ENCODE measurements at places on chromosomes 3 and 15. TPM values are rescaled to one million over a fixed set of nuclear protein-coding genes. Genes with fewer than 3 reads are reported as not detected.

- DNase-seq: no peak
Observed at GRCh38 chr15:32979710-32980109, 214.8 kb downstream of the FMN1 start.

DNA sequence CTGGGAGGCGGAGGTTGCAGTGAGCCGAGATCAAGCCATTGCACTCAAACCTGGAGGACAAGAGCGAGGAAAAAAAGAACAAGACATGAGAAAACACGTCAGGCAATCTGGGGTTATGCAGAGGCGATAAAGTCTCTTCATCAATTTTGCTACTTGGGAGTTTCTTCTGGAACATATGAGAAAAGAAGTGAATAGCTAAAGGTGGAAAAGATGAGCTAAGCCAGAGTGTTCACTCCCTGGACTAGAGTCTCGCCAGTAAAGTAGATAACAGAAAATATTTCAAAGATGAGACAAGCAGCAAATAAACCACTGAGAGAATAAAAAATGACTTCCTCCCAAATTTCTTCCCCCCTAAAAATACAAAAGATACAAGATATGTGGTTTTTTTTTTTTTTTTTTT, 188.4 kb upstream of the HES1 start:
- DNase-seq: no peak

- DNase-seq: peak; percentile 81
Observed at GRCh38 chr3:46098319-46098761, 71.1 kb upstream of the XCR1 start.

- no peak for DNase-seq
Observed at GRCh38 chr15:83209333-83209732, 1.7 kb upstream of the HDGFL3 start.

DNA sequence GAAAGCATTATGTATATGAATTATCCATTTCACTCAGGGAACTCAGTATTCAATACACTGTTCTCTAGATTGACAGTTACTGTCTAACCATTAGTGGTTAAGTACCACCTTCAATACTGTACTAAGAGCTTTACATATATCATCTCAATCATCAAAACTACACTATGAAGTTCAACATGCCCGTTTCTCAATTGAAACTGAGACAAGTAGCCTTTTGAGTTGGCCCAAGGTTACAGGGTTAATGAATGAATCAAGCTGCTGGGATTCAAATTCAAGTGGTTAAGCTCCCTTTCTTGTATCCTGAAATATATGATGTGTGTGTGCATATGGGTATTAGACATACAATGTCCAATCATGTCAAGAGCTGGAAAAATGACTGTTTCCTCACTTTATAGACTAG, 5.8 kb downstream of the TASOR start:
- no peak for DNase-seq

DNA sequence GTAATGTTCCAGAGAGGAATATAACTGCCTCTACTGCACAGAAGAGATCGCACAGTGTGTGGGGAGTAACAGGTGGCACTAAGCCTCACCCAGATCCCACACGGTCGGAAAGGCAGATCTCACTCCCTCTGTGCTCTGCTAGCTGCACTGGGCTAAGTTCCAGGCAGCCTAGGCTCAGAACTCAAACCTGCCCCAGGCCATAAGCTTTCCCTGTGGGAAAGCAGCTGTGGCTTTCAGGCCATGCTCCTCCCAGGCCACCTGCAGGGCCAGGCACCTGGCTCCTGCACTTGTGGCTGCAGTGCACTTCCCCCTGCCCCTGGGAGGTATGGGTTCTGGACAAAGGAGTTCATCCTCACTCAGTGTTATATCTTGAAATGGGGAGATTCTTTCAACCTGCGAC, 27.5 kb downstream of the PCCB start:
- DNase-seq: no peak

GRCh38 chr3:114274929-114275328, 18.9 kb upstream of the TIGIT start:
- no peak for DNase-seq

- no peak for DNase-seq
Observed at GRCh38 chr3:177689869-177690268, 492.6 kb upstream of the TBL1XR1 start.

DNA sequence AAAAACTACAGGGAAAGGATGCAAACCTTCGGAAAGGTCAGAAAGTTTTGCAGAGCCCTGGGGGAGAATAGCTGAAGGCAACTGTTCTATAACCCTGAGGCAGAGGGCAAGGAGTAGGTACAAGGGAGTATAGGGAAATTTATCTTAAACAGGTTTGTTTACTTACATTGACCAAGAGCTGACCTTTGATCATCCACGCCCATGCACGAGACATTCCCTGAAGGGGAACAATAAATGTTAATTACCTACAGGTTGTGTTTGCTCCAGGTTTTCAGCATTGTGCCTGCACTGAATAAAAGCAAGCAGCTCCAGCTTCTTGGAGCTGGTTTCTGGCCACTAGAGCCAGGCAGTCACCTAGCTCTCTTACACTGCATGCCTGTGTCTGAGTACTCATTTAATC, 524.5 kb upstream of the TGFBR2 start:
- DNase-seq: no peak

MINAR1 gene
- 0.55 TPM for total RNA-seq

TNFSF10 gene
- total RNA-seq: 83.8 TPM

P2RY1 gene
- total RNA-seq: 0.17 TPM

TGM4 gene
- not detected for total RNA-seq

TRPM1 gene
- total RNA-seq: not detected

FOXB1 gene
- 0.54 TPM for total RNA-seq

All from activated CD4-positive, alpha-beta T cell treated with anti-CD3 and anti-CD28 coated beads, Interleukin-2, amount 10 ng/mL, durations not matched to agents 7 days and 5 days (primary cell).